Placental pericyte (primary cell): ENCODE measurements at places on chromosomes 2 and 18. TPM values are rescaled to one million over a fixed set of nuclear protein-coding genes. Genes with fewer than 3 reads are reported as not detected.

The ALPG gene
- not detected in 2 replicates for total RNA-seq

The CFAP65 gene
- total RNA-seq: not detected in 2 replicates

The CXCR1 gene
- total RNA-seq: not detected in 2 replicates

The FAM110C gene
- not detected in 2 replicates for total RNA-seq

The SLC30A3 gene
- total RNA-seq: 0.14 TPM in 1 of 2 replicates, not detected in the other

The CNDP1 gene
- total RNA-seq: 0.22 TPM in 1 of 2 replicates, not detected in the other

The TDRD15 gene
- not detected in 2 replicates for total RNA-seq

The FBXO15 gene
- total RNA-seq: 0.66 and 1.3 TPM in 2 replicates

The IL1RL1 gene
- 0.22 and 0.57 TPM in 2 replicates for total RNA-seq

The TM4SF20 gene
- total RNA-seq: not detected in 2 replicates

The KANSL1L gene
- 19.9 and 22.3 TPM in 2 replicates for total RNA-seq

The ACMSD gene
- total RNA-seq: not detected in 2 replicates

The MAP3K19 gene
- total RNA-seq: not detected in 2 replicates

The DSG1 gene
- total RNA-seq: not detected in 2 replicates

The CENPA gene
- total RNA-seq: 0.66 and 12.2 TPM in 2 replicates

The SERPINB3 gene
- total RNA-seq: not detected in 2 replicates

The SPHKAP gene
- under 0.01 TPM in 1 of 2 replicates, not detected in the other for total RNA-seq

The POTEC gene
- total RNA-seq: under 0.01 TPM in 1 of 2 replicates, not detected in the other

The KDM3A gene
- 16.0 and 27.8 TPM in 2 replicates for total RNA-seq

The MTA3 gene
- total RNA-seq: 23.3 and 32.4 TPM in 2 replicates

The SLC4A3 gene
- total RNA-seq: 2.6 and 4.4 TPM in 2 replicates

The DUSP19 gene
- total RNA-seq: 0.88 and 2.9 TPM in 2 replicates

The GNAL gene
- total RNA-seq: 0.14 TPM in 1 of 2 replicates, not detected in the other

The RGPD3 gene
- total RNA-seq: 0.22 and 0.29 TPM in 2 replicates

The FOXD4L1 gene
- under 0.01 and 0.14 TPM in 2 replicates for total RNA-seq

The AQP12A gene
- total RNA-seq: not detected in 2 replicates

The SCYGR3 gene
- not detected in 2 replicates for total RNA-seq

The ADGRF3 gene
- total RNA-seq: under 0.01 TPM in 2 replicates

The DNER gene
- 1.1 and 13.7 TPM in 2 replicates for total RNA-seq

The IL36G gene
- total RNA-seq: not detected in 2 replicates

The MARCO gene
- not detected in 2 replicates for total RNA-seq

The LRRTM1 gene
- not detected in 2 replicates for total RNA-seq

The TBR1 gene
- under 0.01 TPM in 1 of 2 replicates, not detected in the other for total RNA-seq

The CHN1 gene
- total RNA-seq: 72.2 and 153 TPM in 2 replicates

The IL1F10 gene
- not detected in 2 replicates for total RNA-seq

The GREB1 gene
- 0.29 and 0.44 TPM in 2 replicates for total RNA-seq

The SPTBN1 gene
- total RNA-seq: 407 and 466 TPM in 2 replicates

The MC5R gene
- total RNA-seq: not detected in 2 replicates

The SCN9A gene
- 3.3 and 60.1 TPM in 2 replicates for total RNA-seq

The ABCB11 gene
- not detected in 2 replicates for total RNA-seq

The KIF1A gene
- total RNA-seq: not detected in 2 replicates

The DSG2 gene
- 12.5 and 32.4 TPM in 2 replicates for total RNA-seq

The ERFE gene
- total RNA-seq: 2.4 and 7.3 TPM in 2 replicates

The TRIM43B gene
- not detected in 2 replicates for total RNA-seq

The GPR55 gene
- total RNA-seq: under 0.01 TPM in 1 of 2 replicates, not detected in the other

The ZFP36L2 gene
- total RNA-seq: 3.9 and 9.3 TPM in 2 replicates

The UGT1A5 gene
- total RNA-seq: not detected in 2 replicates

The ARHGEF33 gene
- 0.22 and 0.29 TPM in 2 replicates for total RNA-seq

The CCL20 gene
- total RNA-seq: 1.1 and 8.1 TPM in 2 replicates

The ASB18 gene
- total RNA-seq: not detected in 2 replicates

The SOX11 gene
- under 0.01 and 0.14 TPM in 2 replicates for total RNA-seq

The DTNA gene
- total RNA-seq: 8.0 and 11.8 TPM in 2 replicates

The EXOC6B gene
- total RNA-seq: 31.5 and 42.0 TPM in 2 replicates

The SKA1 gene
- 2.0 and 36.8 TPM in 2 replicates for total RNA-seq

The ERMN gene
- total RNA-seq: under 0.01 TPM in 1 of 2 replicates, not detected in the other

The VIT gene
- total RNA-seq: 0.22 TPM in 1 of 2 replicates, not detected in the other

The SP110 gene
- total RNA-seq: 17.5 and 20.6 TPM in 2 replicates

The RTTN gene
- 46.6 and 47.0 TPM in 2 replicates for total RNA-seq

The ZNF407 gene
- 16.6 and 23.8 TPM in 2 replicates for total RNA-seq
